Foreskin fibroblast (primary cell): ENCODE measurements at places on chromosomes 1 and 21.

DNA sequence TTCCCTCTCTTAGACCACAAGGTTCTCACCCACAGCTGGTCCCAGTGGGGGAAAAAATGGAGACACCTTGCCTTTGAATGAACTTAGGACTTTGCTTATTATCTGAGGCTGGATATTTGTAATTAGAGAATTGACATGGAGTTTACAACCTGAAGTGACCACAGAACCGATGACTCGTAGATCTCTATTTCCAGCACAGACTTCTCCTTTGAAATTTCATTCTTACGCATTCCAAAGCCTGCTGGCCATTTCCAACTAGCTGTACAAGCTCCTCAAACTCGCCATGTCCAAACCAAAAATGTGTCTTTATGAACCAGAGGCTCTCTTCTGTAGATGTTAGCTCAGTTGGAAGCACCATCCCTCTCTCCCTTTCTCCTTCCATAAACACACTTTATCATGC, 12.0 kb downstream of the RAB7B start:
- peak; percentile 73 for DNase-seq

- no peak for DNase-seq
These were observed 166.6 kb downstream of the ZC3H11B start for GRCh38 chr1:219446288-219446687.

GRCh38 chr1:181089017-181089675, 646 bp downstream of the IER5 start:
- peak; percentile 24 for DNase-seq

GRCh38 chr21:25887166-25887565, 152.4 kb downstream of the GABPA start:
- DNase-seq: no peak

DNA sequence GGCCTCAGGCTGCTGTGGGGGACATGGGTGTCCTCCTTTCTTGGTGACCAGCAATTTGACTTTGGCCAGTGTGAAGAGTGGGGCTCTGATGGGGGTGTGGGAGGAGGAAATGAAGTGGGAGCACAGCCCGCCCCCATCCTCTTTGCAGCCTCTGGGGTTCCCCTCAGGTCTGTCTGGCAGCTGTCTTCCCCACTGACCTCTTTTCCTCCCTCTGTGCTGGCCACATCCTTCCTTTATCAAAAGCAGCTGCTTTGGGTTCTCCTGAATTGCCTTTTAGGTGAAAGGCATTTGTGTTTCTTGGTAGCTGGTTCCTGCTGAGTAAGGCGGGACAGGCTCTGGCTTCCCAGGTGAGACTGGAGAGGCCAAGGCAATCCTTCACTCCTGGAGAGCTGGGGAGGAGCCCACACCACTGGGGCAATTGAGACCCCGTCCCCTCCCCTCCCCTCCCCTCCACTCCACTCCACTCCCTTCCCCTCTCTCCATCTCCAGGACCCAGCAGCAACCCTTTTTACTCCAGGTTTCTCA, 24.9 kb downstream of the PCAT6 start:
- DNase-seq: peak; percentile 42

DNA sequence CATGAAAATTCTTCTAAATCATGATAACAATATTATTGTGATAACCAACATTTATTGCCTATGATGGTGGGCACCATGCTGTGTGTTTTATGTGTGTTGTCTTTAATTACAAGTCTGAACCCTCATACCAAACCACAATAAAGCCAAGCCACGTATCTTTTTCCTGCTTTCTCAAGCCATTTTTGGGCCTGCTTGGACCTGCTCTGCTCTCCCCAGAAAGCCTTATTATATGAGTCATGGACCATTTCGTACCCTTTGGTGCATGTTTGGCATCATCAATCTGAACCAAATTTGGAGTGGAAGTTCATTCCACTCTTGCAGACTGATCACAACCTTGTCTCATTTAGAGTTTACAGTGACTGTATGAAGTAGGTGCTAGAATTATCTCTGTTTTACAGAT, 87.3 kb upstream of the CD53 start:
- DNase-seq: no peak

DNA sequence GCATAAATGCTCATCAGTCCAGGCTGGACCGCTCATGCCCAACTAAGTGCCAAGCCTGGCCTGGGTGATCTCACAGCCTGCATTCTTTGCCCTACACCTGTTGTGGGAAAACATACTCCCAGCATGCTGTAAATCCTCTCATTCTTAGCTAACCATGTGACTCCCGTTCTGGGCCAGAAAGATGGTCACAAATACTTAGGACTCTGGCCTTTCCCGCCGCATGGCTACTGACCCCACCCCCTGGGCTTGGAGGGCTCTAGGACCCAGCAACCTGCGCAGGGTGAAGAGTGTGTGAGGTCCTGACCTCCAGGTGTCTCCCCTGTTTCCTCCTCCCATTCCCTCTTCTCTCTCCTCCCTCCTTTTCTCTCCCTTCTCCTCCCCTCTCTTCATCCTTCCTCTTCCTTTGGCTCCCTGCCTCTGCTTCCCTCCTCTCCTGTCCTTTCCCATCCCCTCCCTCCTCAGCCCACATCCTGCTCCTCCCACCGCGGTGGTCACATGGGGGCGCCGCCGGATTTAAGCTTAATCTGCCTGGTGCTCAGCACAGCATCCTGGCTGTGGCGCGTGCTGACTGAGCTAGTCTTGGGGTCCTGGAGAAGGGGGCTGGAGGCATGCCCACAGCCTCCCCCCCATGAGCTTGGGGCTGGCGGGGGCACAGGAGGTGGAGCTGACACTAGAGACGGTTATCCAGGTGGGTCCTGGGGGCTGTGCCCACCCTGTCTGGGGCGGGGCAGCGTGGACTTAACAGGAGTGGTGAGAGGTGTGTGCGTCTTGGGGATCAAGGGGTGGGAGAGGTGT, at the start of gene CROCC:
Gene CROCC, plus strand, starts transcription at position 541 of the 795 bp plus-strand sequence. Its CDS starts 88 bp downstream, at position 629.
- DNase-seq: no peak

DNA sequence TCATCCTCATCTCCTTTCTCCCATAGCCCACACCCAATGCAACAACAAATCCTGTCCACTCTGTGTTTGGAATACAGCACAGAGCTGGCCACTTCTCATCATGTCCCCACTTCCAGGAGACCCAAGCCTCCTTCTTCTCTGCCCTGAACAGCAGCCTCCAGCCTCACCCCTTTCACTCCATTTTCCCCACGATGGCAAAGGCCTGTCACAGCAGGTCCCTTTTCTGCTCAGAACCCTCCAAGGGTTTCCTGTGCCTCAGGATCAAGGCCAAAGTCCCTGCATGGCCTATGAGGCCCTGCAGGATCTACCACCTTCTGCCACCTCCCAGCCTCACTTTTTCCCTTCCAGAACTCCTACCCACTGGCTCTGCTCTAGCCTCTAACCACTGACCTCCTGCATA, 78.5 kb downstream of the CSMD2 start:
- no peak for DNase-seq

- DNase-seq: peak; percentile 1
These were observed 1638.3 kb downstream of the MRPL39 start for GRCh38 chr21:23968722-23969647.

GRCh38 chr1:209238356-209238755, 345.2 kb upstream of the CAMK1G start:
- DNase-seq: no peak

GRCh38 chr21:18252256-18252655, 7.6 kb downstream of the CHODL start:
- DNase-seq: no peak

DNA sequence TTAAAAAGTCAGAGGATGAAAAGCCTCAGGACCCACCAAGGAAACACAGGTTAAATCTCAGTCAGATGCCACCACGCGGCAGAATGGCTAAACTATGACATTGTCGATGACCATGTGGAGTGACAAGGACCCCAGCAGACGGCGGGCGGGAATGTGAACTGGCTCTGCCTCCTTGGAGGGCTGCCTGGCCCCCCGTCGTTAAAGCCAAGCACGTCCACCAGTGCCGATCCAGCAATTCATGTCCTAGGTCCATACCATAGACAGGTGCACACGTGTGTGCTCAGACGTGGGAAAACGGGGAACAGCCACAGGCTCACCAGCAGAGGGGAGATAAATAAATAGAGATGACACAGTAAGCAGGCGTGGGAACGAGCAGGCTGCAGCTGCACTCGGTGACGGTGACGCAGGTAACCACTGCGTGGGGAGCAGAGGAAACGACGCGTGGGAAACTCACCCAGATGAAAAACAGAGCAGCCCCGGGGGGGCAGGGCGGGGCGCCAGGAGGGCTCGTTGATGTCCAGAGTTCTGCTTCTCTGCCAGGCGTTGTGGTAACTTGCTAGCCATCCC, 28.3 kb upstream of the PCBP3 start:
- DNase-seq: no peak

DNA sequence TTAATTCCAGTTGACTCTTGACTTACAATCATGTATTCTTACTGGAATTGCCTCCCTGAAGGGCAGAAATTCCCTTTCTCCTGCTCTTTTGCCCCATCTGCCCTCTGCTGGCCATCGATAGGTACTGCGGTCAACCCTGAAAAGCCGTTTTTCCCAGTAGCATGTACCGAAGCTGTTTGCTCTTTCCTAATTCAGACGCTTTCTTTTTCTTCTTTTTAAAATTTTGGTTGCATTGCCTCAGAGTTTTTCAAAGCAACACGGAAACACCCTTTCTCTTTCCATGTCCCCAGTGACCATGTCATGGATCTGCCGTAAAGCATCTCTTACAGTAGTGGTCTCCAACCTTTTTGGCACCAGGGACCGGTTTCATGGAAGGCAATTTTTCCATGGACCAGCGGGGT, 164.2 kb upstream of the C1orf21 start:
- no peak for DNase-seq

GRCh38 chr1:212351588-212352362, 62.9 kb downstream of the PACC1 start:
- no peak for DNase-seq

GRCh38 chr1:88647749-88648415, 36.2 kb upstream of the PKN2 start:
- DNase-seq: no peak

GRCh38 chr1:75655931-75656330, 45.0 kb upstream of the SLC44A5 start:
- no peak for DNase-seq

DNA sequence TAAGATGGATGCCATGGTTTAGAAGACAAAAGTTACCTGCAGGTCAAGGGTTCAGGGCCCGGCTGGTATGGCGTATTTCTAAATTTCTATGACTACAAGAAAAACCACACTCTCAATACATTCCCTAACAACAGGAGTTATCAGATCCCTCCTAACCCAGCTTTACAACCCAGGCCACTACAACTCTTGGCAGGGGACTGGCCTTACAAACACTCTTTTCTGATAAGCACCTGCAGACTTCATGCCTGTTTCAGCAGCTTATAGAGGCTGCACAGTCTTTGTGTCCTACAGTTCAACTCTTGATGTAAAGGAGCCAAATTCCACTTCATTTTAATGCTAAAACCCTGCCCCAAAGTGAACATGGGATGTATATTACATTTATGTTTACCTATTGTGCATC, 461.4 kb downstream of the SIPA1L2 start:
- DNase-seq: no peak

- DNase-seq: no peak
These were observed 33.1 kb downstream of the LRRC71 start for GRCh38 chr1:156953571-156953970.

- DNase-seq: no peak
These were observed 80.8 kb downstream of the S1PR1 start for GRCh38 chr1:101317590-101317989.

DNA sequence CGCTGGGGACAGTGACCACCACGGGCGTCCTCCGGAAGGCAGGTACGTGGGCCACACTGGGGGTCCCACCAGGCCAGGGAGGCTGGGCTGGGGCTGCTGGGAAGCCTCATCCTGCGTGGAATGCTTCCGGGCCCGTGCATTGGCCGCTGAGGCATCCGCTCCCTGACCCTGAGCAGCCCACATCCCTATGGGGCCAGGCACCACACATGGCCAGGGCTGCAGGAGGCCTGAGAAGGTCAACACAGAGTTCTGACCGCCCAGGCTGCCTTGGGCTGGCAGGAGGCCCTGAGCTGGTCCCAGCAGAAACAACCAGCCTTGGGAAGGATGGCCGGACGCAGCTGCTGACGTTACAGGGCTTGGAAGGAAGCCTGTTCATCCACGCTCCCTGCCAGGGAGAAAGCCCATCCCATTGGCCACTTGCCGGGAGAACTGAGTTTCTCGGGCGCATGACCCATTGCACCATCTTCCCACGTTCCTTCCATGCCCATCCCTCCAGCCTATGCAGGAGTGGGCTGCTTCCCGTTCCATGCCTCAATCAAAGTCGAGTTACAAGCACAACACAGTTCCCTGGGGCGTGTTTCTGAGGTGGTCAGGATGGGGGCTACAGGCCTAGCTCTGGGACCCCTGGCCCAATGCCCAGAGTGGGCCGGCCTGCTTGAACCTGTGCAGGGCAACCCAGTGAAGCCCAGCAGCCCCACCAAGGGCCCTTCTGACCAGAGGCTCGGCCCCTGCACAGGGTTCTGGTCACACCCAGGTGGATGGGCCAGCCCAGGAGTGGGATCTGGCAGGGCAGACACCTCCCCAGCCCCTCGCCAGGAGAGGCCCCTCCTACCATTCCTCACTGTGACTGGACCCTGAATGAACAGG, 31.7 kb downstream of the TRIM11 start:
- DNase-seq: peak; percentile 93

- no peak for DNase-seq
These were observed 289.6 kb upstream of the DAB1 start for GRCh38 chr1:57713501-57713900.

- DNase-seq: peak; percentile 10
These were observed 38.6 kb downstream of the LHX9 start for GRCh38 chr1:197955486-197956394.

DNA sequence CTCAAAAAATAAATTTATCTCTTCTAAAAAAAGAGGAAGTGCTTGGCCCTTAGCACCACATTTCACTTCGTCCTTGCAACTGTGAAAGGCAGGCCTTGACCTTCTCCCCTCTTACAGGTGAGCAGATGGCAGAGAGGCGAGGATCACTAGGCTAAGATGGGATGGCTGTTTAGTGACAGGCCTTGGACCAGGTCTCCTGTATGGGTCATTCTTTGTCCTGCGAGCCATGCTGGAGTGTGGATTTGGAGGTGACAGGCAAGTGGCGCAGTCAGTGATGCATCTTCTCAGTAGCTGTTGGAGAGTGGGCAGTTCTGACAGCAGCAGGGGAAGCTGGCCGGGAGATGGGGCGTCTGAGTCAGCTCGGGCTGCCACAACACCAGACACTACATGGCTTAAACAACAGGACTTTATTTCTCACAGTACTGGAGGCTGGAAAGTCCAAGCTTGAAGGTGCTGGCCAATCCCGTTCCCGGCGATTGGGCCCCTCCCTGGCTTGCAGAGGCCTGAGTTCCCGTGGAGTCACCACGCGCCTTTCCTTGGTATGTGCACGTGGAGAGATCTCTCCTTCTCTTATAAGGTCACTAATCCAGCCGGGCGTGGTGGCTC, 16.5 kb downstream of the SLC27A3 start:
- peak; percentile 51 for DNase-seq

DNA sequence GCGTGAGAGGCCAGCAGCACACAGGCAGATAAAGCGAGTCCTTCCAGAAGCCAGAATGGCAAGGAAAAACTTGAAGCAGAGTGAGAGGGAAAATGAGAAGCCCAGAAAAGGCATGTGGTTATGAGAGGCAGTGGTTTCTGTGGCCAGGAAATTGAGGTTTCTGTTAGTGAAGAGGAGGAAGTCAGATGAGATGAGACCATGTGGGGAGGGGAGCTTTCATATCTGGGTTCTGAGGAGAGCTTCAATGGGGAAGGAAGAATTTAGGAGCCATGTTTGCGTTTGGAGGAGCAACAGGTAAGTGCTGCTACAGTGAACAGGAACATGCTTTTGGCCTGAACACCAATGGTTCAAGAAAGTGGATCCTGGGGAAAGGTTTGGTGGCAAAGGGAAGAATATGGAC, 6.1 kb upstream of the CD1A start:
- DNase-seq: no peak

GRCh38 chr1:90509225-90510048, 207.7 kb downstream of the BARHL2 start:
- DNase-seq: no peak
